ENCODE measurements at places on chromosomes 3 and 15.

- DNase-seq: no peak
Measured at GRCh38 chr3:153855772-153856171, 265.4 kb upstream of the ARHGEF26 start.

GRCh38 chr3:184172681-184173373 is 1.8 kb upstream of the AP2M1 start:
- DNase-seq: no peak

DNA sequence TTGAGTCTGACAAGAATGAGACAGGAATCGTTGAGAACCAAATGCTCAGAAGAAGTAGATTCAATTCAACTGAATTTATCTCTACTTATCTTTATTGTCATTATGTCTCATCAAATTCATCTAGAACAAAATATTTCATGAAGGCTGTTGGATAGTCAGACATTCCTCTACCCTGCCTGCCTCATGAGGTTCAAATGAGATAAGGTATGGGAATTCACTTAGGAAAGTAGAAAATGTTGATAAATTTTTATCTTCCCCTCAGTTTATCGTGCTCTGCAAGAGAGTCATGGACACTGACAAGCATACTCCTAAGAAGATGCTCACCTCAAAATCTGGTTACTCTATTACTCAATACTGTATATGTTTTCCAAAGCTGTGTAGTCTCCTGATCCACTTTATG is 149.7 kb upstream of the CDIN1 start:
- no peak for DNase-seq

GRCh38 chr3:141387516-141387915 is 19.2 kb downstream of the ZBTB38 start:
- no peak for DNase-seq

DNA sequence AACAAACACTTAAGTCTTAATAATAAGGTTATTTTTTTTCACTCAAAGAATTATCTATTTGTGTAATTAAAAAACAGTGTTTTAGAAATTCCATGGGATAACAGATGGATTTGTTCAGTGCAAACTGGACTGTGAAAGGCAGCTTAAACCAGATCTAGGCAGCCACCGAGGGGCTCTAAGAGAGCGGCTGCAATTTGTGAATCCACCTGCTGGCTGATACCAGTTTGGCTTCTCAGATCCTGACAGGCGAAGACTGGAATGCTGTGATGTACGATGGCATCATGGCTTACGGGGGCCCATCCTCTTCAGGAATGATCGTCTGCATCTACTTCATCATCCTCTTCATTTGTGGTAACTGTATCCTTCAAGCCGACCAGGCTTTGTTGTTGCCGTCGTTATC is 119.6 kb downstream of the CHDH start:
- no peak for DNase-seq

DNA sequence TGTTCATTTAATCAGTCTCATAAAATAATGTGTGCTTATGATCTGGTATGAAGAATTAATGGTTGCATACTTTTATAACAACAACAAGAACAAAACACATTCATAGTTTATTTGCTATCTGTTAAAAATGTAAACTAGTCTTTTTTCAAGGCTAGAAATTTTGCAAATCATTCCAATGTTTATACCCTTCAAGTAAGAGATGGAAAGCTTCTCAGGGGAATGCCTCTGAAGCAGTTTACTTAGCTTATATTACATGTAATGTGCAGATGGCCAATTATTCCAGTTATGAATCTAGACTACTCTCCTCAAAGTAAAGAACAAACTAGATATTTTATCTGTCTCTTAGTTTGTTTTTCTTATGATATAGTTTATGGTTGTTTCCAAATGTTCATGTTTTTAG is 575.4 kb downstream of the NAALADL2 start:
- no peak for DNase-seq

GRCh38 chr3:59486520-59486919 is 436.7 kb upstream of the CFAP20DC start:
- no peak for DNase-seq

- DNase-seq: peak; percentile 16
Measured at GRCh38 chr15:101675796-101676582, 23.8 kb upstream of the TM2D3 start.

GRCh38 chr3:67653425-67654098 is 850 bp downstream of the SUCLG2 start:
- DNase-seq: no peak

- DNase-seq: no peak
Measured at GRCh38 chr3:184506561-184506991, 55.0 kb upstream of the EPHB3 start.

DNA sequence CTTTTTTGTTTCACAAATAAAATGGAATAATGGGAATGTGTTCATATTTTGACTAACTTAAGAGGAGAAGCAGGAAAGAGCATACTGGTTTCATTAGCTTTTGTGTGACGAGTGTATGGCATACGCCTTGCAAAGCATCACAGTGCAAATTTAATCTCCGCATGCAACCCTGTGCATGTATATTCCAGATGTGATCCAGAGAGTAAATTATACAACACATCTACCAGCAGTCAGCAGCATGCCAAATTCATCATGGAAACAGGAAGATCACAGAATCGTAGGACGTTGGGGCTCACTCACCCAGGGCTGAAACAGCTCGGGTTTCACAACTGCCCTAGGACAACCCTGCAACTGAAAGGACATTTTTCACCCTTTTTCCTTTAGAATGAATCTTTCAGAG is 53.4 kb downstream of the ADAMTS9 start:
- no peak for DNase-seq

DNA sequence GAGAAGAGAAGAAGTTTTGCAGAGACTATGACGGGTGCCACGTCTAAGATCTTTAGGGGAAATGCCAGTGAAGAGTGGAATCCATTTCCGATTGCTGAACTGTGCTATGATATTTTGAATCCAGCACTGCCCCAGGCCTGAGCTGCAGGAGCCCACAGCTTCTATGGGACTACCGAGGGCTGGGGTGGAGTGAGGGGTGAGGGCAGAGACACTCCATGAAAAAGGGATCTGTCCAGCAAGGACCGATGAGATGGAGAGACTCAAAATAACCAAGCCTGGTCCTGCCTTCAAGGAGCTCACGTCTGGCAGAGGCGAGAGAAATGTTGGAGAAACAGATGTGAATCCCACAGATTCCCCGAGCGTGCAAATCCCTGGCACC is 79.8 kb upstream of the MEF2A start:
- no peak for DNase-seq

- no peak for DNase-seq
Measured at GRCh38 chr15:65841121-65841930, 28.0 kb upstream of the RAB11A start.

DNA sequence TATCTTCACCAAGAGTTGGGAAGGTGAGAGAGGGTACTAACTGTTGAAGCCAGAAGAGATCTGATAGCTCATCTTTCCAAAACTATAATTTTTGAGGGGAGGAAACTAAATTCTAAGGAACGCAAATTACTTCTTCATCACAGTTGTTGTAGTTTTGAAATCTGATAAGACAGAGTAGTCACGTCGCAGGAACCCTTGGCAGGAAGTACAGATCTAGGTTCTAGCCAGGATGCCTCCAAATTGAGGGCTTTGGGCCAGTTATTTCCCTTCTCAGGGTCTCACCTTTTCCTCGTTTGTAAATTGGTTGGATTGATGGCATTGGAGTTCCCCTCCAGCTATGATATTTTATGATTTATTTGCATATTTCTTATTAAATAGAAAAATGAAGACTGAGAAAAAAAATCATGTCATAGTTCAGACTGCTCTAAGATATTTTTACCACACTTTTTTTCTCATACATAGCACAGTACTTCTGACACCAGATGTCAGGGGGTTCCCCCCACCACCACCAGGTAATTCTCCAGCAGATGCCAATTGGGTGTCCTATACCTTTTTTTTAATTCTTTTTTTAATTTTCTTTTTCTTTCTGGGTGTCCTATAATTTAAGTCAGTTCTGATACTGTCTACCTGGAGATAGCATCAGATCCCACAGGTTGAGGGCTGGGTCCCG is 32.3 kb upstream of the APH1B start:
- no peak for DNase-seq

DNA sequence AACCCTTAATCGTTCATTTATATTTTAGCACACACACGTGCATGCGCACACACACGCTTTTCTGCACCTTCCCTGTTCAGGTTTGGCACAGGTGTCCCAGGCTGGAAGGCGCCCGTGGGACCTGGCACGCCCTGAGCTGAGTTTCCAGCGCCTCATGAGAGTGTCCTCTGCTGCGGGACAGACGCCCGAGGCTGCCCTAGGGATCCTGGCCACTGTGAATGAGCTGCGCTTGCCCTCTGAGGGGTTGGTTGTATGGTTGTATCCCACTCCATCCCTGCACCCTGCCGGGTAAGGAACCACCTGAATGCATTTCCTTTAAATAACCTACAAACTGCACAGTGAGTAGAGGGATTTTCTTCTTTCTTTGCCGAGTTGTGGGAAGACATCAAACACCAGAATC is 12.2 kb upstream of the MEX3B start:
- no peak for DNase-seq

DNA sequence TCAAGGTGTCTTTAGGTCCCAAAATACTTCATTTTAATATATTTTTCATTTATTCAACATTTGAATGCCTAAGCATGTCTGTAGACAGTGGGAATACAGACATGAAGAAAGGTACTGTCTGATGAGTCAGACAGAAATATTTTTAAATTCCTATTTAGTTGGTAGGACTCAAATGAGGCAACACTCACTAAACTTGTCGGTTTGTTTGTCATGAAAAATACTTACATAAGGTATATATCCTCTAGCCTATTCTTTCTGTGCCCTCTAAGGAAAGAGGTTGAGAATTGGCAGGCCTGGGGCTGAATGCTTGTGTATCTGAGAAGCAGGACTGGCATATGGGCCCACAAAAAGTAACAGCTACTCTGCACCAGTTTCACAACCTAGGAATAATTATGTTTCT is 423.6 kb upstream of the MDFIC2 start:
- no peak for DNase-seq

- DNase-seq: no peak
Measured at GRCh38 chr3:27827041-27827440, 104.9 kb upstream of the EOMES start.

DNA sequence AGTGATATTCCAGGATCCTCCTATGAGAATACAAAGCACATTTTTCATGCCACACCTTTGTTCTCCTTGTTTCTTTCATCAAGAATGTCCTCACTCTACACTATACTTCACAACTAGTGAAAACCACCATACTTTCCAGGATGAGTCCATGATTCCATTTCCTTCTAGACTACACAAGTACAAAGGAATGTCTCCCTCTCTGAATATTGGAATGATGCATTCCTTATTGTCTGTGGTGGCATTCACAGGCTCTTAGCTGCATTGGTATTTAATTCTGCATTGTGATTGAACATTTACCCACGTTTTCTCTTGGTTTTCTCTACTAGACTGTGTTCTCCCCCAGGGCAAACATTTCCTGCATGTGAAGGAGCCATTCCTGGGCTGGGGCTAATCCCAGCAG is 217.5 kb downstream of the RAP2B start:
- DNase-seq: no peak

GRCh38 chr15:34214135-34214534 is 4.2 kb upstream of the KATNBL1 start:
- peak; percentile 41 for DNase-seq

GRCh38 chr3:37701734-37702433 is 159.8 kb upstream of the CTDSPL start:
- DNase-seq: no peak

DNA sequence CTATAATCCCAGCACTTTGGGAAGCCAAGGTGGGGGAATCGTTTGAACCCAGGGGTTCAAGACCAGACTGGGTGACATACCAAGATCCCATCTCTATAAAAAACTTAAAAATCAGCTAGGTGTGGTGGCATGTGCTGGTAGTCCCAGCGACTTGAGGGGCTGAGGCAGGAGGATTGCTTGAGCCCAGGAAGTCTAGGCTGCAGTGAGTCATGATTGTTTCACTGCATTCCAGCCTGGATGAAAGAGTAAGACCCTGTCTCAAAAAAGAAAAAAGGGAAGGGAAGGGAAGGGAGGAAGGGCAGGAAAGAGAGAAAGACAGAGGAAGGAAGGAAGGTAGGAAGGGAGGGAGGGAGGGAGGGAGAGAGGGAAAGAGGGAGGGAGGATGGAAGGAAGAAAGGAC is 133.7 kb upstream of the LRRN1 start:
- no peak for DNase-seq

- no peak for DNase-seq
Measured at GRCh38 chr3:4163011-4163410, 140.2 kb upstream of the SETMAR start.

DNA sequence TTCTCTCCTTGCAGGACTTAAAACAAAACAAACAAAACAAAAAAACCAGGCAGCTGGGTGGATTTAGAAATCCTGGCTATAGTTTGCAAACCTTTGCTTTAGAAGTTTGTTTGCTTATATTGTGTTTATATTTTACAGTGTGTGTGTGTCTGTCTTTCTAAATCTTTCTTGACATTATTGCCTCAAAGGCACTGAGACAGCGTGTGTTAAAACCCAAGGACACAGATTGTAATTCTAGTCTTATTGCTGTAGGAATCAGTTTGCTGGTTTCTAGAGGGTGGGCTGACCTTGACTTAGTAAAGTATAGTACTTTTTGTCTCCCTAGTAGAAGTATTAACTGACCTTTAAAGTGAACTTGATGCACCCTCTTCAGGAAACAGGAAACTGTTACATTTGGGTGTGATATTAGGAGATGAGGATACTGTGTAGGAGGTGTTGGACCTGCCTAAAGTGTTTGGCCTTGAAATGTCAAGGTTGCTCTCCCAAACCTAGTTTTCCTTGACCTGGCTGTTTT is 71.0 kb downstream of the TCF12 start:
- no peak for DNase-seq

- no peak for DNase-seq
Measured at GRCh38 chr3:43126536-43126935, 20.7 kb upstream of the POMGNT2 start.

- no peak for DNase-seq
Measured at GRCh38 chr3:72082186-72082715, 297.3 kb upstream of the PROK2 start.

GRCh38 chr3:124397088-124397487 is 333.2 kb upstream of the UMPS start:
- no peak for DNase-seq

- DNase-seq: no peak
Measured at GRCh38 chr15:33448151-33448550, 137.4 kb downstream of the RYR3 start.

DNA sequence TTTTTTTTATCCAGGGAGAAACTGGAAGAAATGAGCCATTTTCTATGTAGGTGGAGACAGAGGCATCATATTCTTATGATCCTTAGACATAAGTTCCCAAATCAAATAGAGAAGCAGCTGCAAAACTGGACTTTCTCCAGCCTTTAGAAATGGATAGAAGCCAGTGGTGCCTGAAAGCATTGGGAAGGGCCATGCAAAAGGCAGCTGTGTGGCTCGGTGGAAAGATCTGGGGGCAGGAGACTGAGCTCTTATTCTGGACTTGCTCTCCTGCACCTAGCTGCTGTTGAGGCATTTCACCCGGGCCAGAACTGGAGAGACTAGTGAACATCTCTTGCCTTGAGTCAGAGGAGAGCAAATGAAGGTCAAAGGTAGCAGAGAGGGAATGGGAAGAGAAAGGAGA is 73.1 kb downstream of the TFG start:
- DNase-seq: no peak

- no peak for DNase-seq
Measured at GRCh38 chr3:196400331-196400730, 31.9 kb downstream of the UBXN7 start.
